ENCODE measurements at places on chromosomes 11 and 22.

GRCh38 chr22:49934160-49934890 lies 15.9 kb downstream of the CRELD2 start:
- DNase-seq, result no peak

DNA sequence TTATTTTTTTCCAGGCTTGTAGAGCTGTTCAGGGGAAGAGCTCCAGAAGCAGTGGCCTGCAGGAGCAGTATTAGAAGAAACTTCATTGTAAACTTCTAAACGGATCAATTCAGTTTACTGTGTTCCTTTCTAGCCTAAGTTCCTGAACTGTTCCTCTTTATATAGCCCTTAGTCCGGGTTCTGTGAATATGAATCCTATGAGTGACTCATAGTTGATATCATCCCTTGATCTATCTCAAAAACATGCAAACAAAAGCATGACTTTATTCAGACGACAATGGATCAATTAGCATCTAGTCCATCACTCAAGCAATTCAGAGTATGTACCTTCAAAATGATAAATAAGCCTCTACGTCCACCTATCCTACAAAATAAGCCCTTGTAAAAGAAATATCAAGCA lies at the start of gene MMP12:
Gene MMP12 (minus strand): TSS at position 131 of the 400 bp plus-strand sequence. CDS start 45 bp downstream, at position 86.
- no peak for DNase-seq

DNA sequence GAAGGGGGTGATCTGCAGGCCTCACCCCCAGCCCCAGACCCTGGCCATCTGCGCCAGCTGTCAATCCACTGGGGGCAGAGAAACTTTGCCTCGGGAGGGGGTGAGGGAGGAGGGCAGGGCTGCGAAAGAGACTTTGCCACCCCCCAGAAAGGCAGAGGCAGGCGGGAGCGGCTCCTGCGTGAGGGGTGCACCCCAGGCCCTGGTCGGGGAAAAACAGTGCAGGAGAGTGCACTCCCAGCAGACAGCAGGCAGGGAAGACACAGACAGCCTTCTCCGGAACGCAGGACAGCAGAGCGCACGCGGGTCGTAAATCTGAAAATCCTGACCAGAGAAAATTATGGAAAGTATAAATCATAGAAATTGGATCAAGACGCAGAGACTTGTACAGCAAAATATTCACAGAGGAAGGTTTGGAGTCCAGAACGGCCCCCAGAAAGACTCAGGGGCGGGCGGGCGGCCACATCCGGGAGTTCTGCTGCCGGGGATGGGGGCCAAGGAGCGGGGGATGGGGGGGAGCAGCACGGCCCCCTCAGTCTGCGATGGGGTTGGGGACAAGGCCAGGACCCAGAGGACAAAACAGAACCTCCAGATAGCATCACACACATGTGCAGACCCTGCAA lies 8.0 kb upstream of the MRPL23 start:
- DNase-seq, result no peak

DNA sequence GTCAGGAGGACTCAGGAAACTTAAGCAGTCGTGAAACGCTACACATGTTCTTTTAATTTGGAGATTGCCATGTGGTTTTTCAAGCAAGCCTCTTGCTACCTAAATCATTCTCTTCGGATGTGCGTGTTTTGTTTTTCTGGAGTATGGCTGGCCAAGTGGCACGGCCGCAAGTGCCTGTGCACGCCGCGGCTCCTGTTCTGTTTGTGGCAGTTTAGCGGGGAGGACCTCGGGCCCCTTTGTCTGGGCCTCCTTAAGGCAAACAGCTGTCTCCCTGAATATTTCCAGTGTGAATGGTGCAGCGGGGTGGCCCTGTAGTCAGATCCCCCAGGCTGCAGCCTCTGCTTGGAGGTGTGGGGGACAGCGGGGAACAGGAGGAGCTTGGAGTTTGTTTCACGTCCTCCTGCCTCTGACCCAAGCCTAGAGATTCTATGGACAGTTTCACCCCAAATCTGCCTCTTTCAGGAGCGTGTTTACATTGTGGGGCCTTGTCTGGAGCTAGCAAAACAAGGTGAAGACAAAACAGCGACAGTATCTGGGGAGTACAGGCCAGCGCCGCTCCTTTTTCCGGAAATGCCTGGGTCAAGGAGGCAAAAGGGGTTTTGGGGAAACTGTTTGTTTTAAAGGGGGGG lies 1.3 kb downstream of the LRP5 start:
- no peak for DNase-seq

GRCh38 chr11:13297917-13298356 lies 20.3 kb downstream of the BMAL1 start:
- DNase-seq, result no peak

DNA sequence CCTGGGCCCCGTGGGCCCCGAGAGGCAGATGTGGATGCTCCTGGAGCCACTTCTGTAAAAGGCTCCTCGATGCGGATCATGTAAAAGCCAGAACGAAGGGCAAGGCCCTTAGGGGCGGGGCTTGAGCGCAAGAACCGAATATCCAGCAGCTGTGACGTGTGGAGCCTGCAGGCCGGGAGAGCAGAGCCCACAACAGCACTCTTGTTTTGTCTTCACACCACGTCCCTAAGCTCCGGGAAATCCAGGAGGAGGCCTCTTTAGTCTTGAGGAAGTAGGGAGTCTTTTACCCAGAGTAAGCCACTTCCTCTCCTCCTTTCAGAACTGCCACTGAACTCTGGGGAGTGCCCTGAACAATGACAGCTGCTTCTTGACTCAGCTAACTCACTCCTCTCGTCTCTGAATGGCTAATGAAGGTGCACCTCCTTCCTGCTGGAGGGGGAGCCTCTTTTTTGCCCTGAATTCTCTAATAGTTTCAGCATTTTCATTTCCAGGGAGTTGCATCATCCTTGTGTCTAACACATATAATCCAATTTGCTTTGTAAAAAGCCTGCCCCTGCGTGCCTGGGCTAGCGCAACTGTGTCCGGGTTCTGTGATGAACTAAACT lies 12.5 kb downstream of the L3MBTL2 start:
- DNase-seq, result no peak
